Ascending aorta (tissue), 2 donors: ENCODE measurements at places on chromosomes 7 and 10. TPM values are rescaled to one million over a fixed set of nuclear protein-coding genes. Genes with fewer than 3 reads are reported as not detected.

NRCAM gene
- 0.53 TPM for total RNA-seq

HOXA1 gene
- total RNA-seq = not detected

SGCE gene
- 53.6 TPM for total RNA-seq

TFR2 gene
- total RNA-seq = not detected

HABP2 gene
- total RNA-seq = not detected

CFAP43 gene
- total RNA-seq = 0.96 TPM

MSMB gene
- not detected for total RNA-seq

ITGB8 gene
- 7.9 TPM for total RNA-seq

IGF2BP3 gene
- not detected for total RNA-seq

EMX2 gene
- not detected for total RNA-seq

PON1 gene
- not detected for total RNA-seq

TMEM213 gene
- total RNA-seq = not detected

CAV1 gene
- total RNA-seq = 156 TPM
